CD4-positive, alpha-beta T cell treated with Interleukin-17A for 1 hour (primary cell): ENCODE measurements at places on chromosomes 4 and X.

- peak; percentile 5 for DNase-seq
Measured at GRCh38 chrX:147875866-147876596, 35.7 kb upstream of the FMR1 start.

DNA sequence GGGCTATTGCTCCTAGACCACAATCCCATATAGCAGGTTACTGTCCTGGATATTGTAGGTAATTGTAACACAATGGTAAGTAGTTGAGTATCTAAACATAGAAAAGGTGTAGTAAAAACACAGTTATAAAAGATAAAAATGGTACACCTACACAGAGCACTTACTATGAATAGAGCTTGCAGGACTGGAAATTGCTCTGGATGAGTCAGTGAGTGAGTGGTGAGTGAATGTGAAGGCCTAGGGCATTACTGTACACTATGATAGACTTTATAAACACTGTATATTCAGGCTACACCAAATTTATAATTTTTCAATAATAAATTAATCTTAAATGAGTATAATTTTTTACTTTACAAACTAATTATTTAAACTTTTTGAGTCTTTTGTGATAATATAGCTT is 425.7 kb downstream of the PABPC4L start:
- no peak for DNase-seq

DNA sequence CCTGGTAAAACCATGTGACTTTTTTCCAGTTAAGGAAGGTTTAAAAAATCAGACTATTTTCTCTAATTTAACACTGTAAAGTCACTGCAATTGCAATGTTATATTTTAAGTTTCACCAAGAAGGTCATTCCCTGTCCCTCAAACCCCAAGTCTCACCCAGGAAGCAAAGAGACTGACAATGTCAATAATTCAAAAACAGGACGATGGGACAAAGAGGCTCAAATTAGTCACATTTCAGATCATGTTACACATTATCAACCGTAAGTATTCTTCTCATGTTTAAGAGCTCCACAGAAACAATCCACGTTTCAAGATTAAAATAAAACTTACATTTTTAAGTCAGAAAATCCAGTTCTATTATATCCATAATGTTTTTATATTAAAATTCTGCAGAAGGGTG is 13.2 kb downstream of the SHISA3 start:
- no peak for DNase-seq

DNA sequence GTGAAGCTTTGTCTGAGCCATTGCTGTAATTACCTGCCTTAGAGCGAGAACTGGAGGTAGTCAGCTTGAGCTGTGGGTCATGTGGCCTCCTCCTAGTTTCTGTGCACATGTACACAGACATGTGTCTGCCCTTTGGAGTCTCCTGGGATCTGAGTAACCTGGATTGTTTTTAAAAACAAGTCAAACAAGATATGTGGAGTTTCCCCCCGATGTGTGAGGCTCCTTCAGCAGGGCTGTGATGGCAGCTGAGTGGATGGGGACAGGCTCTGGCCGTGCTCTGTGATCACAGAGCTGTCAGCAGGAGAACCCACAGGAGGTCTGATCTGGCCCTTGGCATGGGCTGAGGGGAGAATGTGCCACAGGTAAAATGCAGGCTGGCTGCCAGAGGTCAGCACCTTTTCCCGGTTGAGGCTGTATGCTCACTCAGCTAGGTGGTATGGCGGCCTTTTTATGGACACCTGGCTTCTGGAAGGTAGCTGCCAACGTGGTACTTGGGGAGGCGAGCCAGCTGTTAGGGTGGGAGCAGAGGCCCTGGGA is 38.4 kb downstream of the NOP14 start:
- no peak for DNase-seq

DNA sequence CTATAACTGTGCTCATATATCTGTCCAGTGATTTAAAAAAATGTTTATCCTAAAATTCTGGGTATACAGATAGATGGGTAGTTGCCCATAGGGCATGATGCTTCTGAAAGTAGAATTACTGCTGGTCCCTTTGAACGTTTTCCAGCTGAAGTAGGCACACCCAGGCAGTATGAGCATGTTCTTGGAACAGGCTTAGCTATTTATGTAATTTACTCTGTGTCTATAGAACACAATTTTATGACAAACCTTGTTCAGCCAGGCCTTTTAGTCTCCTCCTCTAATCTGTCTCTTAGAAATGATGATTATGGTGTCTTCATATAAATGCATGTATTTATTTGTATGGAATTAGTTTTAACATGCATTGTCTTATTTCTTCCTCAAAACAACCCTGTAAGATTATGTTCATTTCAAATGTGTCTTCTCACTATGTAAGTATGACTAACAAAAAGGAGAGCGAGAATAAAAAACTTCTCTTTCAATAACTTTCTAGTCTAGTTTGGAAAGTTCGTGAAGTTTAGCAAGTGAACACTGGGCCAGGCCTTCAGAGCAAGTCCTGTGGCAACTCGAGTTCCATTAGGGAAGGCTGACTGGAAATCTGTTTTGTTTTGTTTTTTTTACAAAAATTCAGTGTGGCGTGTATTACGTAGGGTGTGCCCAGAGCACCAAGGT is 142.0 kb downstream of the AFF1 start:
- no peak for DNase-seq

DNA sequence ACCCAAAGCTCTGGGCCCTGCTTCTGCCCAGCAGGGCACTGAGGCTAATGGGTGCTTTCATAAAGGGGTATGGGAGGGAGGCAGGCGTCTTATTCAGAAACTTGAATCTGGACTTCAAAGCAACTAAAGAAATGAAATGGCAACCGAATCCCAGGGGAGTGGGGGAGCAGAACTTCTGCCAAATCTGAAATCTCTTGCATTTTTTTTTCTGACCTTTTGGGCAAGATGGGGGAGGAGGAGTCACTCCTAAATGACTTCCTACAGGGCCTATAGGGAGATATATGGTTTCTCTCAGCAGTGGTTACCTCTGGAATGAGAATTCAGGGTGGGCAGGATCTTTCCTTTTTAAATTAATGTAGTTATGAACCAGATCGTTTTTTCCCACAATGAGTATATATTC is 30.6 kb upstream of the KIAA1210 start:
- no peak for DNase-seq

- DNase-seq: no peak
Measured at GRCh38 chrX:53992589-53992988, 51.7 kb downstream of the PHF8 start.

- no peak for DNase-seq
Measured at GRCh38 chr4:65019775-65020174, 610.5 kb upstream of the TECRL start.

DNA sequence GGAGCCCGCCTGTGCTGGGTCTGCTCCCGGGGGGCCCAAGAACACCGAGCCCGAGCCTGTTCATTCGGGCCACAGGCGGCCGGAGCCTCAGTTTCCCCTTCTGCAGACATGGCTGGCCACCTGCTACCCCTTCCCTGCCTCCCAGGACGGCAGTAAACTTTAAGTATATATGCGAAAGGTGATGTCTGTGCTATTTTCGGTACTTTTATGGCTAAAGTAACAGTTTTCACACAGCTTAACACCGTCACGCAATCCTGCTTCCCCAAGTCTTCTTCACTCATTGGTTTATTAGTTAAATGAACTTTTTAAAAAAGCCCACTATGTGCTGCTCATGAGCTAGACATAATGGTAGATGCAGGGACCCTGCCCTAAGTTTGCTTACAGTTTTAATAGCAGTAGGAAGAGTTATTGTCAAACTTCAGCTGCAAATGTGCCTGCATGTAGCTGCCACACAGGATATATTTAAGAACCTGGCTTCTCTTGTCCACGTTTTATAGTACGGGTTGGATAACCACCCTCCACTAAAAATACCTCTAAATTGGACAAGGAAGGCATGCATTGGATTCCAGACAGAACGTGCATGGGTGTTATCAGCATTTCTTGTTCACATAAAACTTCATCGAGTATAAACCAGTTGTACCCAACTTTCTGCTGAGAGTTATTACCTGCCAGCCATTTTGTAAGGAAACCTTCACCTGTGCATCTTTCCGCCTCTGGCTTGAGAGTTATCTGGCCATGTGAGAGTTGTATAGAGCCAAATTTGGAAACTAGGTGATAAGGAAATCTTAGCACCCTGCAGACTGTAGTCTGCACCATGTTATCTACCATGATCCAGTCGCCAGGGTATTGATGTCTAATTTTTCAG is 741 bp downstream of the ANAPC4 start:
- DNase-seq: no peak

DNA sequence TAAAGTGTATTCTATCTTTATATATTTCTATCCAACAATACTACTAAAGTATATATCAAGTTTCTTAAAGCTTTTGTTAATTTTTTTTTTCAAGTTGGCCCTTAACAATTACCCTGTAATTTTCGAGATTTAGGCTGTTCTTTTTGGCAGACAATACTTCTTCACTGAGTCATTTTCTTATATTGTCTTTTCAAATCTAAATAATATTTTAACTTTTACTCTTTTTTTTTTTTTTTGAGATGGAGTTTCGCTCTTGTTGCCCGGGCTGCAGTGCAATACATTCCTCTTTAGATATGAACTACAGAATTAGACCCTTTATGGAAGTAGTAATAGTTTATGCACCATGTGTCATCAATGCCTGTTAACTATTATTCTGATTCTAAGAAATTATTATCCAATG is 120.7 kb downstream of the GLRA3 start:
- DNase-seq: no peak

GRCh38 chr4:158769175-158769921 is 522 bp downstream of the FNIP2 start:
- DNase-seq: peak; percentile 51

GRCh38 chr4:168562041-168562571 is 65.3 kb downstream of the PALLD start:
- no peak for DNase-seq

DNA sequence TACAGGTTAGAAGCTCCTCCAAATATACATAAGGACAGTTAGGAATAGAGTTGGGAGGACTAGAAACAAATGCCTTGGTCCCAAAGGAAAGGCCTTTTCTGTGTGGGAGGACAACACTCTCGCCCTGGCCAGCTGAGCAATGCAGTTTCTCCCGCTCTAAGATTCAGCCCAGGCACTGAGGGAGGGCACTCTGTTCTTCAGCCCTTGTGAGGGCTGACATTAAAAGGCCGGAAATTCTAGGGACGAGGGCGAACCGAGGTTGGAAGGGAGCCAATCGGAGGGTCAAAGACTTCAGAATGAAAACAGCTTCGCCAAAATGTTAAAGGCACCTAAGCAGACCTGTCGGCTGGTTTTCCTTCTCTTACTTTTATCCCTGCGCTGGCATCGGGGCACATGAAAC is 2.9 kb upstream of the PTCHD1 start:
- no peak for DNase-seq

DNA sequence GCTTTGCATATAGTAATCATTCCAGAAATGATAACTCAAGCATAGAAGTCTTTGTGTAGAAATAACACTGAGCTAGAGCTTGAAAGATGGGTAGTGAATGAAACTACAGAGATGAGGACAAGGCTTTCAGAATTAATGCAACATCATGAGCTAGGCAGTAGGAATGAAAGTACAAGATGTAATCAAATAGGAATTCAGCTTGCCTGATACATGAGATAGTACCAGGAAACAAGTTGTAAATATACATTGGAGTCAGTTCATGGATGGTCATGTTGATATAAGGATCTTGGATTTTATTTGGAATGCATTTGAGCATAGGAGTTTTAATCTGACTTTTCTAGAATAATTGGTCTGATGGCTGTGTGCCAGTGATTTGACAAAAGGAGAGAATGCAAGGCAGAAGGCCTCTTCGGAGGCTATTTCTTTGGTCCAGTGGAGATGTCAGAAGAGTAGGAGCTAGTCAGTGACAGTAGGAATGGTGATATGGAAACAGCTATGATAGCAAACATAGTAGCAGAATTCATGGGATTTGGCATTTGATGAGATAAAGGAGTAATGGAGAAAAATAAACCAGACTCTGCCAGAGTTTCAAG is 206.4 kb upstream of the PACRGL start:
- no peak for DNase-seq

GRCh38 chr4:47915378-47915777 is 995 bp upstream of the NFXL1 start:
- DNase-seq: no peak

DNA sequence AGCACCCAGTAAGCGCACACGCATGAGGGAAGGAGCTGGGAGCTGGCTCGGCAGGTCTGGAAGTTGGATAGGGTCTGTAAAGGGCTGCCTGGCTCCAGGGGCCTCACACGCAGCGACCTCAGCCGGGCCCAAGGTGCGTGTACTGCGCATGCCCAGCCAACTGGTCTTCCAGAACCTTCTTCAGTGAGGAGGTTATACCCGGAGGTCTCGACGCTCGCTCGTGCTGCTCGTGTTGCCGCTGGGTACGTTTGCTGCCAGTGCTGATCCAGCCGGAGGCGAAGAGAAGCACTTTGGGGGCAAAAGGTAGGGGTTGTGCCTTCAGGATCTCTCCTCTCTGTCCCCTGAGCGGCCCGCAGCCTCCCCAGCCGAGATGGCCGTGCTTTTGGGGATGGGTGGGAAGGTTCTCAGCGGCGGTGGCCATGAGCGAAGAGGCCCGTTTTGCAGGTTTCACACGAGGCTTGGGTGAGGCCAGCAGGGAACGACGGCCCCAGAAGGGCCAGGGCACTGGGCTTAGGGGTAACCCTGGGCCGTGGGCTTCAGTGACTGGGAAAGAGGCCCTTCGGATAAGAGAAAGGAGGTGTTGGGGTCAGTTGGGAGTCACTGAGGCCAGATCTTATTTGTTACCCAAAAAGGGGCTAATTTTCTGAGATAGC is 3.8 kb upstream of the CXCL9 start:
- DNase-seq: no peak

DNA sequence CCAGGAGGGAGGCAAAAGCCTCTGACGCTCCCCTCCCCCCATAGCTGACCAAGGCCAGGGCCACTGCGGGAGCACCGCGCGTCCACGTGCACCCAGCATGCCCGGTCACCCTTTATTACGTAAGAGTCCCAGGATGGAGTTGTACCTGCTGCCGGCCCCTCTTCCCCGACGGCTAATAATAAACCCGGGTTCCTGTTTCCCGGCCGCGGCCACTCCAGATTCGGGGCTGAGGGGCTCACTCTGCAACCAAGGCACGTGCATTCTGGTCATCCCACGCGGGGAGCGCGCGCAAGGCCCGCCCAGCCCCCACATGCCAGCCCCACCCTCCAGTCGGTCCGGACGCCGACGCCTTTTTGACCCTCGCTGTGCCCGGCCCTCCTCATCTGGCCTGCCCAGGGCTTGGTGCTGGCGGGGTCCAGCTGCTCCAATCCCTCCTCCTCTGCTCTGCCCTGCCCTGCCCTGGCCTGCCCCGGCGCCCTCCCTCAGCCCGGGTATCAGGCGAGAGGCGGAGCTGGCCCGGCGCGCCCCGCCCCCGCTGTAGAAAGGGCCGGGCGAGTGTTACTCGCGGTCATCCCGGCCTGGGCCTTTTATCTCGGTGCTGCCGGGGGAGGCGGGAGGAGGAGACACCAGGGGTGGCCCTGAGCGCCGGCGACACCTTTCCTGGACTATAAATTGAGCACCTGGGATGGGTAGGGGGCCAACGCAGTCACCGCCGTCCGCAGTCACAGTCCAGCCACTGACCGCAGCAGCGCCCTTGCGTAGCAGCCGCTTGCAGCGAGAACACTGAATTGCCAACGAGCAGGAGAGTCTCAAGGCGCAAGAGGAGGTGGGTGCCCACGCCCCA is 2.6 kb downstream of the MID1IP1 start:
- DNase-seq: peak; percentile 79

DNA sequence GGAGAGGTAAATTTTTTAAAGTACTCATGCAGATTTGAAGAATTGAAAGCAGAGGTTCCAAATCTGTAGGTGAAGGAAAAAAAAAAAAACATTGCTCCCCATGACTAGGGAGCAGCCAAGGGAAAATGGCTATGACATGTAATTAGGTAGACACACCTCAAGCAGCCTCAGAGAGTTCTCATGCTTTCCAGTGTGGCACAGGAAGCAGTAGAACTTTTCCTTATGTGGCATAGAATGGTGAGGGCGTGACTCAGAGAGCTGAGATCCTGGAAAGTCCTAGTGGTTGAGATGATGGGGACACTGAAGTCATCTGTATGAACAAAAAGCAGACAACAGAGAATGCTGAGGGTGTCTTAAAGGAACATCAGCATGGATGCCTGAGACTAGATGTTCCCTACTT is 148.6 kb upstream of the NWD2 start:
- DNase-seq: no peak
